ENCODE measurements at places on chromosomes 5 and 9. TPM values are rescaled to one million over a fixed set of nuclear protein-coding genes. Genes with fewer than 3 reads are reported as not detected.

GRCh38 chr5:138448481-138449398, 9.9 kb downstream of the REEP2 start:
- DNase-seq = no peak

DNA sequence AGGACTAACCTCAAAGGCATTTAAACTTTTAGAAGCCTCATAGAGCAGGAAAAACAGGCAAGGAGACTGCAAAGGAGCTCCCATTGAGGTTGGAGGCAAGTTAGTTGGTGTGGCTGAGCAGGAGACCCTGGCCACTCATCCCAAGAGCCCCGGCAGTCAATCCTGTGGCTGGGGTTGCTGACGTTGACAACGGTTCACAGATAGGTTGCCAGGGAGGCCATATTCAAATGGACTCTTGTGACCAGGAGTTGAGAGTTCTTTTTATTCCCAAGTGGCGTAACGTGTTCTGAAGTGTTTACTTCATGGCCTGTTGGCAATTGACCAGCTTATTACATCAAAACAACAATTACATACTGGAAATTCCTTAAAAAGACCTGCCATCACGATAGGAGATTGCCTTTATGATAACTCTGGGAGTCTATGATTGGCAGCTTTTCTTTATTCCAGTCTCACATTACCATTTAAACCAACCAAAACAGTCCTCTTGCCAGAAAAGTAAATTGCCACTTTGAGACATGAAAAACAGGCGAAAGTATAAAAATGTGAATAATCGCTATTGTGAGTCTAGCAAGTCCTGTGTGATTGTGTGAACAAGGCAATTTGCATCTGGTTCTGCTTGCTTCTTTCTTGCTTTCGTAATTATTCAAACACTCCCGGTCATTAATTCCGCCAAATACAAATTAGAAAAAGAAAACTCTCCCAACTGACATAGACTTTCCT, 394.9 kb downstream of the MED10 start:
- DNase-seq = no peak

DNA sequence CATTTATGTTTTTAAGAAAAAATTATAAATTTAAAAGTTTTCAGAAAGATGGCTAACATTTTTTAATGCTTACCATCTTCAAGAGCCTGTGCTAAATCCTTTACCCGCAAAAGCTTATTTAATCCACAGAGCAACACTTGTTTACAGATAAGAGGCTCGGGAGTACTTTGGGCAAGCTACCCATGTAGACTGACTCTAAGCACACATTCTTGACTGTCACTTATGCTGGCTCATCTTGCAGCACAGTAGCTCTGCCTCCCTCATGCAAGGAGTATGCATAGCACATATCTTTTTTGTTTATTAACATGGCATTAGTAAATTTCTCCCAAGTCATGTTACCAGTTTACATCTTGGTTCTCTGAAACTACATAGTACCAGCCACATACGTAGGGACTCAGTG, 14.7 kb downstream of the SH3RF2 start:
- no peak for DNase-seq

DNA sequence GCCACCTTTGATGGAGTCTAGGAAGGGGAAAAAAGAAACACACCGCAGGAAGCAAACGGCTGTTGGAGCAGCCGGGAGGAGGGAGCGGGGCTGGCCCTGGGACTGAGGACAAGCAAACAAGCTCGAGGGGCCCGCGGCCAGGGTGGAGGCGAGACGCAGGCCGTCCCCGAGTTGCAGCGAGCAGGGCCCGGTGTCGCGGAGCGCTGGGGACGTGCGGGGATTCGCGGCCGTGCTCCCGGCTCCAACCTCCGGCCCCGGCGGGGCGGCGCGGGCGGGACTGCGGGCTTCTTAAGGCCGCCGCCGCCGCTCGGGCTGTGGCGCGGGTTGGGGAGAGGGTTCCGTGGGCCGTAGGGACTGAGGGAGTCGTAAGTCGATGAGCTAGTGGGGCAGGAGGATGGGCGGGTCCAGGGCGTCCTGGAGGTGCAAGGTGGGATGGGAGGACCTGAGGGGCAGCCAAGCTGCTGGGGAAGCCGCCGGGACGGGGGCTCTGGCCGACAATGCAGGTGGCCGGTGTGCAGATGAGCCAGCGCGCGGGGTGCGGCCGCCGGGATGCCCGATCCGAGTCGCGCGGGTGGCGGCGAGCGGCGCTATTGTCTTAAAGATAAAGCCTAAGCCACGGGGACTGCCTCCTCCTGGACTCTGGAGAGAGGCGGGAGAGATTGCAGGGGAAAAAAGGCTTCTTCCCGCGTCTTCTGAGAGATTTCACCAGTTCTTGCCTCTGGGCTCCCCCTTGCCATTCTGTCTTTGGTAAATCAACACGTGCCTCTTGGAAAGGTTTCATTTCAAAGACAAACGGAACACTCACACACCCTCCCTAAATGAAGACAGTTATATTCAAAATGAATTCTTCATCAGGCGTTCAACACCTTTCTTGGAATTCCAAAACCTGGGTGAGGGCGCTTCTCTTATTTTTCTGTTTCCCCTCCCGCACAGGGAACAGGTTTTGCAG, 1.6 kb upstream of the HAPLN1 start:
- DNase-seq = peak; percentile 34

CKMT2 gene
- total RNA-seq = not detected

ARSK gene
- total RNA-seq = 4.9 TPM

Measured in activated CD8-positive, alpha-beta T cell treated with anti-CD3 and anti-CD28 coated beads for 36 hours (primary cell).